Left cardiac atrium (tissue), 4 donors: ENCODE measurements at places on chromosomes 12 and 14. TPM values are rescaled to one million over a fixed set of nuclear protein-coding genes. Genes with fewer than 3 reads are reported as not detected.

- DNase-seq: no peak
Observed at GRCh38 chr12:57850854-57851430, 4.4 kb upstream of the CTDSP2 start.

GRCh38 chr12:131024026-131024425 lies 70.3 kb downstream of the ADGRD1 start:
- DNase-seq: no peak

Gene ZDHHC22
- not detected for total RNA-seq

- DNase-seq: no peak
Observed at GRCh38 chr14:75366963-75367362, 60.9 kb upstream of the JDP2 start.

DNA sequence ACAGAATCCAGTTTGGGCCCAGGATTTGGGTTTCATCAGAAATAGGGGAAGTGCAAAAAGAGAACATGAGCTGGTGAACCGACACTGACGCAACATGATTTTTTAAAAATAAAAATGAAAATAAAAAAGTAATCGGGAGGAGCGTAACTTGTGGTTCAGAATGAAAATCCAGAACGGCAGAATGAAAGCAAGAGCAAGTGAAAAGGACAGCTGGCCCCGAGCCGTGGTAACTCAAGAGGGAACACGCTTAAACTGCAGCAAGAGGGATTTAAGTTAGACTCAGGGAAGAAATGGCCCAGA lies 1.6 kb downstream of the SLC6A12 start:
- no peak for DNase-seq

GRCh38 chr12:13062669-13063068 lies 18.5 kb downstream of the FAM234B start:
- no peak for DNase-seq

GRCh38 chr12:116792403-116792802 lies 54.3 kb downstream of the RNFT2 start:
- no peak for DNase-seq

DNA sequence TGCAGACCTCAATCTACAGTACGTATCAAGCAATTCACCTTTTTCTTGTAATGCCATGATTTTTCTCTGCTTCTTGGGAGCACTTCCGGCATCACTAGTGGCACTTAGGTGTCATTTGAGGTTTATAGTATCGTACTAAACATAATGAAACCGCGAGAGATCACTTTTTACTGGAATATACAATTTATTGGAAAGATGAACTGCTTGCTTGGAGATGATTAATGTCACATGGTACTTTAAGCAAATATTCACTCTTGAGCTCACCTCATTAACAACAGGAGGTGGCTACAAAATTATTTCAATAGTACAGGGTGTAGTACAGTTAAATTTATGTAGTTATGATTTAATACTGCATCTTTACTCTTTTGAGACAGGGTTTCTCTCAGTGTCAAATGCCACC lies 11.5 kb downstream of the FUT8 start:
- DNase-seq: no peak

Gene TMEM121
- 2.7 TPM for total RNA-seq

GRCh38 chr14:57462551-57462950 lies 31.1 kb downstream of the CCDC198 start:
- DNase-seq: no peak

- DNase-seq: no peak
Observed at GRCh38 chr12:120994059-120994458, 15.7 kb downstream of the HNF1A start.

DNA sequence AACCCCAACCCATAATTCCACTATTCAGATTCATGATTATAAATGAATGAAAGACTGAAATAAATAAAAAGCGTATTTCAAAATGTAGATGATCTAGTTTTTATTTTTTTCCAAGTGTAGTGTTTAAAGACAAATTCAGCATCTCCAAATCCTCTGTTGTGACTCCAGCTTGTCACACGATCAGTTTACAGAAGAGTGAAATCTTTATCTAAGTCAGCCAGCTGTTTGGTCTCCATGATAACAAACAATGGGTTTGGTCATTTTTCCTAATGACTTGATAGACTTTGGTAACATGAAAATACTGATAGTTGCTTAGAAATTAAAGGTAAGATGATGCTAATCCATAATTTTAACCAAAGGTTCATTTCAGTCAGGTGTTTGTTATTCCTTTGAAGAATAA lies 114.5 kb upstream of the RASSF8 start:
- no peak for DNase-seq

Gene ABCD2
- 8.0 TPM for total RNA-seq

GRCh38 chr14:93319494-93319893 lies 13.3 kb downstream of the BTBD7 start:
- no peak for DNase-seq

Gene TROAP
- 1.5 TPM for total RNA-seq

DNA sequence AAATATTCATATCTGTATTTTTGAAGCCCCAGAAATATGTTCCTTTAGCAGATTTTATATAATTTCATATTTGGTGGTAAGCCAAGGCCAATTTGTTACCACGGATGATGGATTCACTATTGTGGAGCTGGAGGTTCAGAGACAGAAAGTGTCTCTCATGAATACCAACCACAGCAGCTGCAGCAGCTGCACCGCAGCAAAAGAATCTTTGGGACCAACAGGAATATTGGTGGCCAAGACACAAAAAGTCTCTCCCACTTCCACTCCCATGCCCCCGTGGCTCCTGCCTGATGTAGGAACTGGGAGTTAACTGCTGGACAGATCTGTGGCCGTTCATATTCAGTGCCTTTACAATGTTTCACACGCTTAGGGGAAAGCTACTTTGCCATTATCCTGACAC lies 155.3 kb downstream of the ADAMTS20 start:
- DNase-seq: no peak

- no peak for DNase-seq
Observed at GRCh38 chr14:97924922-97925613, 1127.9 kb downstream of the VRK1 start.

- no peak for DNase-seq
Observed at GRCh38 chr14:45610318-45610717, 357.3 kb upstream of the MIS18BP1 start.

DNA sequence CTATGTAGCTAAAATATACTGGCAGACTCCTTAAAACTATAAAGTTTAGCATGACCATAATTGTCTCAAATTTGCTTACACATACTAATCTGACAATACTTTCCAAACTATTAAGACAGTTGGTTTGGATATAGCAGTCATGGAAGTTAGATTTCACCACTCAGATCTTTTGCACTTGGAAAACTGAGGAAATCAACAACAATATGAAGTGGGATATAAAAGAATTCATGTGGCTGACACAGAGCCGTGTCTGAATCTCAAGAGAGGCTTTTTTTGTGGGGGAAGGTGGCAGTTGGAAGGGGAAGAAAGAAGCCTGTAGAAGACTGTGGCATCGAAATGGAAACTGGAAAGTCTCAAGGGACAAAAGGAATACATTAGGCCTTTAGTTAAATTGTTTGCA lies 166.6 kb upstream of the FLRT2 start:
- no peak for DNase-seq

DNA sequence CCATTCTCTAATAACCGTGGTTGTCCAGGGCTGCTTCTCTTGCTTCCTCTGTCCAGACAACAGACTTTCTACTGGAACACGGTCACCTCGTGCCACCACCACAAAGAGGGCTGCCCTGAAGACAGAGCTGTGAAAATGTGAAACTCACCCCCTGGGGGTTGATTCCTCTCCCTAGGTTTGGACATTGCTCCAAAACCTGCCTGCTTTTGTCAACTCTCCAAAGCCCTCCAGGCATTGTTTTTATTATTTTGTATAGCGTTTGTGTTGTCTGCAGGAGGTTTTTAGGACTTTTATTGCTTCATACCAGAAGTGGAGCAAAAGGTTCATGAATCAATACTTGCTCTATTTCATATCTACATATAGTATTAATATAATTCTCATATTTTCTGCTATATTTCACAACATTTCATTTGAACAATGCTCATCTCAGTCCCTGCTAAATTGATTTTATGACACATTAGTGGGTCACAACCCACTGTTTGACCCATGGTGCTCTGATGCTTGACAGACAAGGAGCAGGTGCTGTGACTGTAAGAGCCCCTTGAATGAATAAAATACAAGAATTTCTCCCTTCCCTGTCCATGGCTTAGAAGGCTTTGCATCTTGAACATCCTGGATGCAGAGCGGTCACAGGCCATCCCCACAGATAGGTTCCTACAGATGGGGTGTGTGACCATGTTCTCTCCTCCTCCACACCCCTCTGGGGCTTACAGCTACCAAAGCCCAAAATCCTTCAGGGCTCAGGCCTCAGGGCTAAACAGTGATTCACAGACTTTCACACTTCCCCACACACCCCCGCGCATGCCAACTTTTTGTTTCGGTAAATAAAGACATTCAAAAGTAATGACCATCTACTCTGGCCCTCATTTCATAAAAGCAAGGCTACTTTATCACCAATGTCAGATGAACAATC lies 20.6 kb upstream of the EML1 start:
- DNase-seq: no peak
